ENCODE measurements at places on chromosomes 4 and X. TPM values are rescaled to one million over a fixed set of nuclear protein-coding genes. Genes with fewer than 3 reads are reported as not detected.

The SLC10A6 gene
- not detected for total RNA-seq

The SLITRK4 gene
- not detected for total RNA-seq

DNA sequence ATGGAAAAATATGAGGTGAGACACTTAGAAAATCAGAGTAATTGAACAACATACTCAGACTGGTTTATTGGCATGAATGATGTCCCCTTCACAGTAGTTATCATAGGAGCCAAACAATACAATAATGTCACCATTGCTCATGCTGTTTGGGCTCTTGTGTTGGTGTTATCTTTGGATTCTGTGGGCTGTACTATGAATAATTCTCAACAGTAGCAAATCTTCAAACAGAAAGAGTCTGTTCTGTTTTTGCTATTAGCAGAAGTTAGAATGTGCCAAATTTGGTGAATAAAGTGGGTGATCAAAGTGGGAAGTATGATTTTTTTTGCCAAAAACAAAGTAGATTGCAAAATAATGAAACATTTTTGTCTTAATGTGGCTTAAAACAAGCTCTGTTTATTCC is 58.3 kb downstream of the GRID2 start:
- DNase-seq: no peak

GRCh38 chr4:182593864-182594263 is 323.3 kb downstream of the DCTD start:
- DNase-seq: no peak

DNA sequence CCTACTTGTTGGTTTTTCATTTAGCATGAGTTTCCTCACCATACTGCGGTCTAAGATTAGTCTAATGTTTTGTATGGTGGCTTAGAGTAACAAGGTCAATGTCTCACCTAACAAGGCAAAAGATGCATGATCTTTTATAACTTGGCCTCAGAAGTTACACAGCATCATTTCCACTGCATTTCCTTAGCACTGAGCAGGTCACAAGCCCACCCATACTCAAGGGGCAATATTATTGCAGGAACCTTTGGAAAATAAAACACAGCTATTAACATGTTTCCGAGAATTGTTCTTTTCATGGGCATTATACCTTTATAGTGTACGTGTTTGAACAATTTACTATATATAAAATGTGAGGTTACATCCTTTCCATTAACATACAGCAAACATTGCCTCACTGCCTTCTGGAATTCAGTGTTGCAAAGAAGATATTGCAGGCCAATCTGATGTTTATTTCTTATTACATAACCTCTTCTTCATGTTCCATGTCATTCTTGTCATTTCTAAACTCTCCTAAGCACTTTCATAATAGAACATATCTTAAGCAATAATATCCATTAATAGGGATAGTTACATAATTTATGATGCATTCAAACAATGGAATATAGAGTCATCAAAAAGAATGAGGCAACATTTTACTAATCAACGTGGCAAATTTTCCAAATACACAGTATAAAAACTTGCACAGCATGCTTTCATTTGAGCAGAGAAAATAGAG is 153.8 kb downstream of the AREG start:
- no peak for DNase-seq

GRCh38 chrX:126836186-126836585 is 16.7 kb downstream of the PRR32 start:
- DNase-seq: no peak

The SERPINA7 gene
- total RNA-seq: not detected

DNA sequence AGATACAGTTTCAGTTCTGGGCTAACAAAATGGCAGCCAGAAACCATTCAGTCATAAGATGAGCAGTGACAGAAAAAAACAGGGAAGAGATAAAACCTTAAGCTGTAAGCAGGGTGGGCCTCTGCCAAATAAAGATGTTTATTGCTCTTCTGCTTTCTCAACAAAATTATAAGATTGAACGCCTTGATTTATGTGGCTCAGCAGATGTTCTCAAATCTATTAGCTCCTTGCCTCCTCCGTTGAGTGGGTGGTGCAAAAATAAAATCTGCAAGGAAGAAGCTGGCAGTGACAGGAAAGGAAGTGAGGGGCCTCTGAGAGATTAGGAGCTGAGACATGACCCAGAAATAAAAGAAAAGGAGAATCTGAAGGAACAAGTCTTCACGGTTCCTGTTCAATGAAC is 206.6 kb downstream of the PTTG2 start:
- DNase-seq: no peak

The XAGE1A gene
- 1.0 TPM for total RNA-seq

GRCh38 chr4:148061141-148061481 is 329.2 kb downstream of the ARHGAP10 start:
- no peak for DNase-seq

DNA sequence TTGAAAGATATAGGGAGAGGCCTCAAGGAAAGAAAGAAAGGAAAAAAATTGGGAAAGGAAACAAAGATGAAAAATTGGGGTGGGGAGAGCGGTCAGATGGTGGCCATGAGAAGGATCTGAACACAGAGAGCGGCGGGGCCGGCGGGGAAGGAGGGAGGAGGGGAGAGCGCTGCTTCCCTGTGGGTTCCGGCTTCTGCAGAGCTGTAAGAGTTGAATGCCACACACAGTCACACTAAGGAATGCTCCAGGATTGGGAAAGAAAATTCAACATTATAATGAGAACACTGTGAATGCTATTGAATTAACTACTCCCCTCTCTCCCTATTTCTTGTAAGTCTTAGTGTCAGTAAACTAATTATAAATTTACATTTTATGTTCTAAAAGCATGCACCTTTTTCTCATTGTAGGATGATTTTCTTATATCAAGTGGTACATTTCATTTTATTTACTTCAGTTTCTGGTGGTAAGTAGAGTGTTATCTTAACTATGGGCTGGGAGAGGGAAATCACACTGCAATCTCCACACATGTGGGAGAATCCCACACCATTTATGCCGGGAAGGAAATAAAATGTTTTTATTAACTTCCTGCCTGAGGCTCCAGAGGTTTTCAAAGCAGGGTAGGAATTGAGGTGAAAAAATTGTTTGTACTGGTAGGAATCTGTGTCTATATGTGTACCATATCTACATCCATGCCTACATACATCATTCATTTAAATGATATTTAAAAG is 904 bp downstream of the F11 start:
- no peak for DNase-seq

DNA sequence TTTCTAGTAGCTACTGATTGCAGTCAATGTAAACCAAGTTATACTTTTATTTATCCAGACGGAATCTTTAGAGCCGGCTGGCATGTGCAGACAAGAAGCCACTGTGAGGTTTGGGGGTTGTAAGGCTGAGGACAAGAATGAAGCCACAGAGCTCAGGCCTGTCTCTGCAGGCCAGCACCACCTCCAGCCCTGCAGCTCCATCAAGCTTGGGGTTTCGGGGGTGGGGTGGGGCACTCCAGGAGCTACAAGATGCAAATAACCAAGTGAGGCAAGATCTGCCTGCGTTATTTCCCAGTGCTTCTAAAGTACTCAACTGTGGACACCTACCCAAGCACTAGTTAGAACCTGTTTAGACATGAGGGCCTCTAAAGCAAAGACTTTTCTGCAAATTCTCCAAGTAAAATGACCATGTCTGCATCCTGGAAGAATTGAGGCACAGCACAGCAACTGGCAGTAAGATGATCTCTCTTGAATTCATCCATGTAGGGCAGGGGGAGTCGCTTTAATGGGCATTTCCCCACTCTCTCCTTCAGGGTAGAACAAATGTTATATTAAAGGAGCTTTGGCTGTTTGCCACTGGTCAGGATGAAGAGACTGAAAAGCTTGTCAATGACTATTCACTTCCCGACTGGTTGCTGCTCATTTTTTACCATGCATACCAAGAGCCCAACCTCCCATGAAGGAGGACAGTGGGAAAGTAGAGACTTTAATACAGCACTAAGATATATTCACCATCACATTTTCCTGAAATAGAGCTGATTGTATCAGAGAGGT is 222.5 kb downstream of the MGST2 start:
- no peak for DNase-seq

Data from A172 (cell line).